ENCODE measurements at places on chromosomes 3 and 15.
A peak's percentile ranks its signal among the peaks of the same experiment; 100 is the strongest.

GRCh38 chr3:51954713-51955112 is 468 bp upstream of the GPR62 start:
- DNase-seq: no peak

- no peak for DNase-seq
These were observed 7.3 kb downstream of the MTMR10 start for GRCh38 chr15:30984118-30984517.

- no peak for DNase-seq
These were observed 300.2 kb upstream of the CNTN6 start for GRCh38 chr3:792630-793029.

GRCh38 chr15:68558318-68559305 is 20.2 kb upstream of the CORO2B start:
- peak; percentile 27 for DNase-seq

GRCh38 chr3:139518926-139519842 is 20.4 kb downstream of the RBP1 start:
- DNase-seq: no peak

DNA sequence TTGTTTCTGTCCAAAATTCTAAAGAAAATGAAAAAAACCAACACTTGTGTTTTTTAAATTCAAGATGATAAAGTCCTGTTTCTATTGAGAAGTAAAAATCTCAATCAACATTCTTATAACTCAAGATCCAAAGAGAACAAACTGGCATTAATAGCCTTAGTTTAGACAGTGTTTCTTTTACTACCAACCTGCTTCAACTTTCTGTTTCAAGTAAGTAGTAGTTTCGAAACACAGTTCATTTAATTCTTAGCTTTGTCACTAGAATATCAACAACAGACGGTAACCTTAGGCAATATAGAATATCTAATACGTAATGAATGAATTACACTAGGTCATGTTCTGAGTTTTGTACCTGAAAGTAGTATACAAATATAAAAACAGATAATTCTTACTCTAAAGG is 23.7 kb downstream of the CIP2A start:
- no peak for DNase-seq

- no peak for DNase-seq
These were observed 516.2 kb downstream of the OCA2 start for GRCh38 chr15:27582726-27583410.

DNA sequence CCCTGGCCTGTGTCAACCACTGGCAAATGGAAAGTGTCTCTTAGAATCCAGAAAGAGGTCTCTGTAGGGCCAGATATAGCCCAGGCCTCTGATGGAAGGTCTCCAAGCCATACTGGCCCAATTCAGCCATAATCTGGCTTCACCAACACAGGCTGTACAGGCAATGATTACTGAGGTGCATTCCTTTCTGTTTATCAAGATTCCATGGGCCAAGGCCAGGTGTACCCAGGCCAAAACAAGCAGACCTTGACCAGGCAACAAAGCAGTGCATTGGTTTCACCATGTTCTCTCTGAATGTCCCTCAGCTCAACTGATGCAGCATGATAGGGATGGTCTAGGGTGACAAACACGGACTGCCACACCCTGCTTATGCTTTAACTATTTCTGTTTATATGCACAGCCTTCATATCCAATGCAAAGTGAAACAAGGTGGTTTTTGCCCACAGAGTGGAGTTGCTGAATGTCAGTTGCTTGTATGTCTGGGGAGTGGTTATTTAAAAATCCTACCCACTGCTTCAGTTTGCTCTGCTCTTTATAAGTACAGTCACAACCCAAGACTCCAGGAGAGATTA is 25.2 kb downstream of the CCNL1 start:
- no peak for DNase-seq

- DNase-seq: no peak
These were observed 43.3 kb downstream of the CPN2 start for GRCh38 chr3:194307849-194308248.

GRCh38 chr3:46293991-46294833 is 52.0 kb downstream of the CCR3 start:
- DNase-seq: peak; percentile 89

DNA sequence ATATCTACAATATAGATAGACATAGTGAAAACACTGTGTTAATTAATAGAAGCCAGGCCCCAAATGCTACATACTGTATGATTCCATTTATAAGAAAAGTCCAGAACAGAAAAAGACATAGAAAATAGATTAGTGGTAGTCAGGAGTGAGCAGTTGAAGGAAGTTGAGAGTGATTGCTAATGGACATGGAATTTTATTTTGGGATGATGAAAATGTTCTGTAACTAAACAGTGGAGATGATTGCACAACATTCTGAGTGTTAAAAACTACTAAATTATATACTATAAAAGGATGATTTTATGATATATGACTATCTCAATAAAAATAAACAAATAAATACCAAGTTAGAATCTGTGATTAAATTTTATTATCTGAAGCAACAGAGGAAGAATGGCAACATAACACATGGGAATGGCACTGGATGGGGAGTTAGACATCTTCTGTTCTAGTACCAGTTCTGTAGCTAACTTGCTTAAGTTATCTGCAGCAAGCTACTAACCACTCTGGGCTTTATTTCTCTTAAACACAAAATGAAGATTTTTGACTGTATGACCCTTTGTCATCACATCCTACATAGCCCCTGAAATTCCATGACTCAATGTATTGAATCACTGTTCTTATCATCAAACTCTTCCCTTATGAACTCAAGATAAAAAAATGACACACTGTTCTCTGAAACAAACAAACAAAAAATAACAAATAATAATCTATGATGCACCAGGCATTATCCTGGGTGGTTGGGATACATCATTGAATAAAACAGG is 612.7 kb downstream of the TBL1XR1 start:
- DNase-seq: no peak

DNA sequence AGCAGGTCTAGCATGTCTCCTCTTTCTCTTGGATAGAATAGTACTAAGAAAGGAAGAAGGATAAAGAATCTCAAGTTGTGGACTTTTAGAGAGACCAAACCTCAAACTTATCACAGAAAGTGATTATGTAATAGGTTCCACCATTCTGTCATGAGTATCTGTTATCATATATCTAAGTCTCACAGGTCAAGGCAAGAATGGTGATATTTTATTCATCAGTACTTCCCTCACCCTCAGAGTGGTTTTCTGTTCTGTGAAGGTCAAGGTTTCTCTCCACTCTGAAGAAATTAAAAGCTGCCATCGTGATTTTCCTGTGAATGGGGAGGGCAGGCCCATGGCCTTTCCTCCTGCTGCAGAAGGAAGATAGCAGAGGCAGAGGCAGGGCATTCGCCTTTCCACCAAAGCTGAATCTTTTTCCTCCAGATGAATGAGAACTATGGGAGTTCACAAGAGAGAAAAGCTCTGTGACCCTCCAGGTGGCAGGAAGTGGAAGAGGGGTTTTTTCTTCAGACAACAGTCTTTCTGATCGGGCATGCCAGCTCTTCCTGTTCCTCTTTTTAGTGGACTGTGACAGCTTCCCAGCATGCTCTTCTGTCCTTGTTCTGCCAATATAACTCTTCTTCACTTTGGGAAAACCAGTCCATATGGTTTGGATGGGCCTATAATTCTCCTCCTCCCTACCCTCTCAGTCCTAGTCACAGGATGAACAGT is 37.1 kb upstream of the CCK start:
- no peak for DNase-seq

- DNase-seq: no peak
These were observed 430.4 kb downstream of the TBL1XR1 start for GRCh38 chr3:176766862-176767261.

- DNase-seq: peak; percentile 58
These were observed at the start of gene DVL3 for GRCh38 chr3:184154885-184155643. TSS of gene DVL3 (plus strand) at chr3:184155377. CDS start at chr3:184155636, 259 bp downstream.

DNA sequence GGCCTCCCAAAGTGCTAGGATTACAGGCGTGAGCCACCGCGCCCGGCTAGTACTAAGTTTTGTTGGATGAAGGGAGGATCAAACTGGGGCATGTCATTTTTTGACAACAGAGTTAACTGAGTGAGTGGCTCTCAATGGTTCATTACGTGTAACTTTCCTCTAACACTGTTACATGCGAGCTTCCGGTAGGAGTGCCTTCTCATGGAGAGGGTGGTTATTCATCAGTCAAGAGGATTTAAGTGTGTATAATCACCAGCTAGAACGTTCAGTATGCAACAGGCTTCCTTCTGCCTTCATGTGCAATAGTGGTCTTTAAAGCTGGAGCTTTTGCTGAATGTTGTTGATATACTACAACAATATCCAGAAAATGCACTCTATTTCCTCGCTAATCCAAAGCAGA is 19.1 kb upstream of the GOLGA8A start:
- no peak for DNase-seq

DNA sequence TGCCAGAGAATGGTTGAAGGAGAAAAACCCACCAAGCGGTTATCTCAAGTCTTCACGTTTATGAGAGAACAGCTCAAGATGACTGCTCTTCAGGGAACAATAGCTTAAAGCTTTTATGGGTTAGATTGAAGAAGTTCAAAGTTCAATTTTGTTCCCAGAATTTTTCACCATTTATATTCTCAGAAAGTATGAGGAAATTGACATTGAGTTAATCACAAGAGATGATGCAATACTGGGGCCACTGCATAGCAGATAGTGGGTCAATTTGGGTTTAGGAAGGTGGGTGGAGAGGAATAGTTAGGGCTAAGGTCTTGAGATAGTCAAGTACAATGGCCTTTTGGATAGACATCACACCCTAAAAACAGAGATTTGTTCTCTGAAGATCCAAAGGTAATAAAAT is 539.3 kb downstream of the SQOR start:
- DNase-seq: no peak

DNA sequence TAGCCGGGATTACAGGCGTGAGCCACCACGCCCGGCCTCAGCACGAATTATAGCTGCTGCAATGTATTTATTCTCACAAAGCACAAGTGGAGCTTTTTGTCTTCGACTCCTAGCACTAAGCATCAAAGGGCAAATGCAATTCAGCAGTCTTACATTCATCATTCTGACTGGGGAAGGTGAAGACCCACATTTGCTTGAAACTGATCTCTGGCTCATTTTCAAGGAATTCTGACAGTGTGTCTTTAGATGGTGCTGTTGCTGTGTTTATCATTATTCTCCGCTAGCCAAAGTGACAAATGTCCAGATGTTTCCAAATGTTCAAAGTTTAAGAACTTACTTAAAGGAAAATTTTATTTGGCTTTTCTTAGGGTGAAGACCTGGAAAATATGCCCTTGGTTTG is 55.9 kb downstream of the SGO1 start:
- no peak for DNase-seq

- no peak for DNase-seq
These were observed 14.4 kb downstream of the MUC20 start for GRCh38 chr3:195735036-195735695.

- DNase-seq: peak; percentile 62
These were observed 11.4 kb downstream of the NEK10 start for GRCh38 chr3:27357665-27358258.

DNA sequence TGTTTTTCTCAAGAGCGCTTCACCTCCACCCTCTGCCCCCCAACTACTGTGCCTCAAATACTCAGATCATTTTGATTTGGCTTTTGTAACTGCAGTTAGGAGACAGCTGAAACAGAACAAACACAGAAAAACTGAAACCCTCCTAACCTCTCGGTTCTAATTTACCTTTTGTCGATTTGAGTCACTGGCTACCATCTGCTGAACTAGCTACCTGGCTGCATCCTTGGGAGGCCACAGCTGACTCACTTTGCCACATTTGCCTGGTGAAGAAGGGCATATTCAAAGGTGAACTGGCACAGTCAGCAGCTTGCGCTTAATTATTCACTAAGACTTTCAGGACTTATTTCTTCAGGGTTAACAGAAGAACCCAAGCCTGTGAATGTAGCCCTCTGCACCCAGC is 117.7 kb downstream of the FOXB1 start:
- DNase-seq: peak; percentile 57

DNA sequence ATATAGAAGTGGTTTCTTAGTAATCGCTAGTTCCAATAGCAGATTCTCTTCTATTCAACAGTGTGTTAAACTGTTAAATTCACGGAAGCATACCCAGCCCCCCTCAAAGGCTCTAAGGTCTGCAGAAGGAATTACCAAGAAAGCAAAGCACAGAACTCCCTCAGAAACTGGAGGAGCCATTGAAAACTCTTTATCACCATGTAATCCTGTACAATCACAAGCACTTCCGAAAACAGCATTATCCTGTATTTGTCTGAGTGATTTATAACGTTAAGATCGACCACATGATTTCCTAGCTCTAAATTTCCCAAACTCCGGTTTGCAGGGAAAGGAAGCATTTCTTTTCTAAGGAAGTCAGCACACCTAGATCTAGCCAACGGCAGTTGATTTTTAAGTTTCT is 20.0 kb downstream of the MYO1E start:
- no peak for DNase-seq

GRCh38 chr15:31177951-31178350 is 76.4 kb upstream of the TRPM1 start:
- no peak for DNase-seq

DNA sequence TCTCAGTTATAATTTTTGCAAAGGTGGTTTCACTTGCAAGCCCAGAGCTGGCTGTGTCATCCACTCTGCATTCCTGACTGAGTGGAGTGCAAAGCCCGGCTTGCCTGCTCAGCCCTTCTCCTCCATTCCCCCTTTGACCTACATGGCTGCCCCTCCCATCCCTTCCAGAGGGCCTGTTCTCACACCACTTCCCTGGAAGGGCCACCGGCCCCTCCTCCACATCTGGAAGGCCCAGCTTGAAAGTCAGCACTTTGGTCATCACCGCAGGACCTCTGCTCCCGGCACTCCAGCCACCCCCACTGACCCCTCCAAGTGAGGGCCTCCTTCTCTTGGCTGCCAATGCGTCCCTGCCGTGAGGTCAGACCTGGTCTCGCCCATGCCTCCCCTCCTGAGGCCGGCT is 74.1 kb upstream of the RNF7 start:
- no peak for DNase-seq

GRCh38 chr3:88617283-88617682 is 467.5 kb downstream of the C3orf38 start:
- no peak for DNase-seq

DNA sequence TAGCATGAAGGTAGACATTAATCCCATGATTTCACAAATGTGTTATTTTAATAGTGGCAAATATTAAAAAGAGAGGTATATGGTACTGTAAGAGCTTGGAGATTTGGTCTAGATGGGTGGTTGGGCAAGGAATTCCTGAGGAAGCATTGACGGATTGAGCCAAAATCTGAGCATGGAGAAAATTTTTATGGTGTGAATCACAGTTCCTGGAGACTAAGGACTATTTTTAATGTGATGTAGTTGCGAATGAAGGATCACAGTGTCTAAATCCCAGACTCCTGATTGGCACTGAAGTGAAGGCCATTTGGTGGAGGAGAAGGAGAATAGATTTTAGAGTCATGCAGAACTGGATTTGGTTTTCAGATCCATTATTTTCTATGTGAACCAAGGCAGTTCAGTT is 188.7 kb upstream of the FEZF2 start:
- DNase-seq: no peak

DNA sequence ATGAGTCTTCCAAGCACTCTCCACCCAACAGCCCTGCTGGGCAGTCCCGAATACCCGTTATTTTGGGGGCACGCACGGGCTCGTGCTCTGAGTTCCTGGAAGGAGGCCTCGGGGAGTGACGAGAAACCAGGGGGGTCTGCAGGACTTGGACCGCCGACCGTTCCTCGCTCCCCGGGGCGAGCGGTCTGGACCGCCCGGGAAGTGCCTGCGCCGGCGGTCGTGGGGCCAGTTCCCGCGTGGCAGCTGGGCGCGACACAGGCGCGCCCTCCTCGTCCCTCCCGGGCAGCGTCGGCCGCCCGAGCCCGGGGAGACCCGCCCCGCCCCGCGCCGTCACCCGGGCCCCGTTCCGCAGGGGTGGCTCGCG is 387 bp downstream of the GNB4 start:
- no peak for DNase-seq

GRCh38 chr3:107892955-107893624 is 197.7 kb downstream of the CD47 start:
- DNase-seq: no peak
